Femur (tissue), 1 donor: ENCODE measurements at places on chromosomes 6 and 20.

- no peak for DNase-seq
These were observed 48.7 kb downstream of the HLA-DPB1 start for GRCh38 chr6:33124525-33124901.

GRCh38 chr6:4607793-4608192 is 168.4 kb upstream of the CDYL start:
- DNase-seq = no peak

- no peak for DNase-seq
These were observed 178.0 kb downstream of the ATXN1 start for GRCh38 chr6:16583144-16583762.

DNA sequence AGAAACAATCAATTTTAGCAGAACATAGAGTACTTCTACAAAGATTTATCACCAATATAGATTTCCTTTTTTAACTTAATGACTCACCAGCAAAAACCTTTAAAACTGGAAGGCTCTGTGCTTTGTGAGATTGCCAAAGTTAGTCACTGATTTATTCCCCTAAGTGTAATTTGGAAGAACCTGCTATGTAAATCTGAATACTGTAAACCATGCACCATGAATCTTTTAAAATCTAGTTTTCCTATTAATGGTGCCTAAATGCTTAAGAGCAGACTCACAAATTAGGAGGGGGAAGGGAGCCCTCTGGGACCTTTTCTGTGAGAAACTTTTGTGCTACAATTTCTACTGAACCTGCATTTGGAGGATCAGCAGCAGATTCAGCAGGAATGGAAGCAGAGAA is 57.8 kb upstream of the PNRC1 start:
- DNase-seq = no peak

DNA sequence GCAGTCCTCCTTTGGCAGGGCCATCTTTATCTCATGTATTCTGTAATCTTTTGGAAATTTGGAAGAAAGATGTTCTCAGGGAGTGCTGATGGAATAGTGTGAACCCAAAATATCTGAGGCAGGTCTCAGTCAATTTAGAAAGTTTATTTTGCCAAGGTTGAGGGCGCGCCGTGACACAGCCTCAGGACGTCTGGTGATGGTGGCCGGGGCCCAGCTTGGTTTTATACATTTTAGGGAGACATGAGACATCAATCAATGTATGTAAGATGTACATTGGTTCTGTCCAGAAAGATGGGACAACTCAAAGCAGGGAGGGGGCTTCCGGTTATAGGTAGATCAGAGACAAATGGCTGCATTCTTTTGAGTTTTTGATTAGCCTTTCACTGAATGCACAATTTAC is 89.8 kb downstream of the ERMARD start:
- no peak for DNase-seq

- no peak for DNase-seq
These were observed 215.5 kb upstream of the SNX9 start for GRCh38 chr6:157607317-157608109.

- DNase-seq = no peak
These were observed 17.7 kb downstream of the DSP start for GRCh38 chr6:7559196-7559595.

- DNase-seq = no peak
These were observed 231.9 kb downstream of the PKHD1 start for GRCh38 chr6:51855310-51856082.

DNA sequence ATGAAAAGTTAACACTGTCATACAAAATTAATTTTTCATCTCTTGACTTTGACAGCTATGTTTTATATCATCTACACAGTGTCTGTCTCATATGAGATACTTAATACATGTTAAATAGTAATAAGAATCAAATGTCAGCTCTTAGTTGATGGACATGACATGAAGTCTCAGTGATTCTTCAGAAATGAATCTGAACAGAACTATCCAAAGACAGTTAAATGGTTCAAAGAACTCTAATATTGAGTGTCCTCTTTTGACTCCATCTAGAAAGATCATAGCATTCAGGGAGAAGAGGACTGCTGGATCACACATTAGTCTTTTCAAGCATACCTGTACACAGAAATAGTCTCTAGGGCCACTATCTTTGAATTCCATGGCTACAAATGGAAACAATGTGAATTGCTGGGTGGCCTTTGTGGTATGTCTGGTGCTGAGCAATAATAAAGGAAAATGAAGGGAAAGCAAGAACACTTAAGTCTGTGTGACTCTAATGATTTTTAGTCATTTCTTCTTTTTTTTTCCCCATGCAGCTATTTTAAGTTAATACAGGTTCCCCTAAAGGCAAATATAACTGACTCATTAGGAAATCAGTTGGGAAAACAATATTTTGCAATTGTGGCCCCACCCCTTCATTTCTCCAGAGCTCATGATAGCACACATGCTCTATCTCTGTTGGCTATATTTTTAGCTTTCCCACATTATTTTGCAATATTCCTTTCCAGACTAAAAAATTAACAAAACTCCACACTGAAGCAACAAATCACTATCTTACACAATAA is 367.5 kb downstream of the GRIK2 start:
- no peak for DNase-seq

DNA sequence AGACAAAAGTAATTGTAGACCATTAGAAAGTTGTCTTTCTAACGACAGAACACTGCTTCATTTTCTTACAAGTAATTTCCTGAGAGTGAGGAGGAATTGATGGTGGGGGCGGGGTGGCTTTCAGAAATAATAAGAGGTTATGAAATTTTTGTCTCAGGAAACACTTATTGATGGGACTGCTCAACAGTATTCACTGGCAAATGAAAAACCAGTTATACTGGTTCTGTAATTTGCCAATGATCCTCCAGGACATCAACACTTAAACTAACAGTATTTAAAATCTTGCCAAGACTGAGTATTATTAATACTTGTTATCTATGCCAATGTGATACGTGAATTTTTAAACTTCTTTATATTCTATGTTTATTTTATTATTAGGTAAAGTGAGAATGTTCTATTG is 41.8 kb upstream of the FUT9 start:
- no peak for DNase-seq
